ENCODE measurements at places on chromosomes 5 and 9.

DNA sequence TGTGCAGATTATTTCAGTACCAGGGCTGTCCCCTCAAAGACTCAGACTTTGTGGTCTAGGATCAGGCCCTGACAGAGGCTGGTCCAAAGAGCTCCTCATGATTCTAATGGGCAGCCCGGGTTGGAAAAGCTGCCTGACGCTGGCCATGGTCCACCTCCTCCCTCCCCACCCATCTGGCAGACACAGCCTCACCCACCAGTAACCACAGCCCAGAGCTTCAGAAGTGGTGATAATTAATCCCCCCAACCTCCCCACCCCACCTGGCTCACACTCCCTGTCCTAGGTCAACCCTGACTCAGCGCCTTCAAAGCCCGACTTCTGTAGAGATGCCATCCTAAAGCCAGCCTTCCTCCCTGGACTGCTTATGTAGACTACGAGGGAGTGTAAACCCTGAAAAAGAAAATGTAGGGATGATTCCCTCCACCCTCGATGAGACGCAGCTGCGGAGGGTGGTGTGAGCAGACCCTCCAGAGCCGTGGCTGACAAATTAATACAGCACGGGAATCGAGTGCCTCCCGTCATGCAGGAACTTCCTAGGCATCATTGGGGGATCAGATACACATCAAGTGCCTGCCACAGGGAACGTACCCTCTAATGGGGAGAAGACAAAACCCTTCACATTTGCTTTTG lies 7.0 kb downstream of the UBE2QL1 start:
- no peak for DNase-seq

DNA sequence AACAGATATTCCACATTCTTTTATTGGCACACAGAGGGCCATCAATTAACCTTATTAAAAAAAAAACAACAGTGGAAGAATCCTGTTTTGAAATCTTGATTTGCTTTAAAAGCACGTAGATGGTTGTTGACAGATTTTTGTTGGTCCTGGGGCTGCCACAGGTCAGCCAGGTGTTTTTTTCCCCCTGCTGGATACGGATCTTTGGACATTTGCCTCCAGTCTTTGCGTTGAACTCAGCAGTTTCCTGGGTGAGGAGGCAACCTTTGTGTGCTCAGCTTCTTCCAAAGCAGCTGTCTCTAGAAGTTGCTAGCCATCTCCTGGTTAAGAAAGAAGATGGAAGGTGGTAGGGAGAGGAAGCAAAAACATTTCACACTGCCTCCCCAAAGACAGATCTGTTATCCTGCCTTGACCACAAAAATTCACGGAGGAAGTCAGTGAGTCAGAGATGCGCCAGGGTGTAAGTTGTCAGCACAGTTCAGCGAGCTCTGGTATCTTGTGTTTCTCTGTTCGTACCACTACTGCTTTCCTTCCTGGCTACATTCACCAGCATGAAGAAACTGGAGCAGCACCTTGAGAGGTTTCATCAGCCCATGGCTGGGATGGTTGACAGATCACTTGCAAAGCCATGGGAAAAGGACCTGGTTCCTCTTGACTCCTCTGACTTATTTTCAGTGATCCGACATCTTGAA lies 207.3 kb downstream of the ARHGAP26 start:
- DNase-seq: peak; percentile 21

DNA sequence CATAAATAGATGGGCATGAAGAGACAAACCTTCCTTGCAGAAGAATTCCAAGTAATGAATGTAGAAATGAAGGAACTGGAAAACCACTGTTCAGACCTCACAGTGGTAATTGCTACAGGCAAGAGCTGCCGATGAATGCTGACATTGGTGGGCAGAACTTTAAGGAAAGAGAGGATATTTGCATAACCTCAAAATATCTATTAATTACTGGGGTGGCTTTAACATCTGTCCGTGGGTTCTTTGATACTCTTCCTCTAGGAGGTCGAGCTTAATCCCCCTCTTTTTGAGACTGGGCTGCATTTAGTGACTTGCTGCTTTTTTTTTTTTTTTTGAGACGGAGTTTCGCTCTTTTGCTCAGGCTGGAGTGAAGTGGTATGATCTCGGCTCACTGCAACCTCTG lies 34.7 kb downstream of the LAMC3 start:
- no peak for DNase-seq

DNA sequence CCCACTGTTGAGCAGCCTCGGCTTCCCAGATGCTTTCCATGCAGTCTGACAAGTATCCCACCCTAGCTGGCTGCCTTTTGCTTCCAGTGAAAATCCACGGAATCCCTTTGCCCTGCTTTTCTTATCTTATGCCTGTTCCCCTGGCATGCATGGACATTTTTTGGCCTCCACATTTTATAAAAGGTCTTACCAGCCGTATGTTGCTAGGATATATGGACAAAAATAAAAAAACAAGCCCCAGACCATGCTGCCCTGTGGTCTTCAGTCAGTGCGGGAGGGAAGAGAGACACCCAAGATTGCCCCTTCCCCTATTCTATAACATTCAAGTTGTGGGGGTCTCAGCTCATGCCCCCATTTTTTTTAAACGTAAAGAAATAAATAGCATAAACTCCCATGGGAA lies 129.6 kb downstream of the COL23A1 start:
- DNase-seq: no peak

GRCh38 chr5:140260089-140260656 lies 42.7 kb downstream of the PFDN1 start:
- DNase-seq: no peak

GRCh38 chr5:137056676-137057075 lies 442.4 kb downstream of the SPOCK1 start:
- DNase-seq: no peak

DNA sequence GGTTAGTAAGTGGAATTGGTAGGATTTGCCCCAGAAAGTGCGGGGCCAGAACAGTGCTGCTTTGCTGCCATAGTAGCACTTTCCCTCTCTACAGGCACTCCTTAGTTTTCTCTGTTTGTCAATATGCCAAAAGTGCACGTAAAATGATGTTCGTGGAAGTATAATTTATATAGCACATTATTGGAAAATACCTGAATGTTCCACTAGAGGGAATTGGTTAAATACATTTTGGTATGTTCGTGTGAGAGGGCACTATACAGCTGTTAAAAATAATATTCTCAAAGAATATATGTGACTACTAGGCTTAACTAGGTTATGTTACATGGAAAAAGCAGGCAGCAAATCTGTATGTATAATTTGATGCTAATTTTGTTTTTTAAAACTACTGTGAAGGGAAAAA lies 184.0 kb upstream of the GDNF start:
- no peak for DNase-seq

GRCh38 chr5:172488221-172488620 lies 33.9 kb upstream of the SH3PXD2B start:
- DNase-seq: no peak

DNA sequence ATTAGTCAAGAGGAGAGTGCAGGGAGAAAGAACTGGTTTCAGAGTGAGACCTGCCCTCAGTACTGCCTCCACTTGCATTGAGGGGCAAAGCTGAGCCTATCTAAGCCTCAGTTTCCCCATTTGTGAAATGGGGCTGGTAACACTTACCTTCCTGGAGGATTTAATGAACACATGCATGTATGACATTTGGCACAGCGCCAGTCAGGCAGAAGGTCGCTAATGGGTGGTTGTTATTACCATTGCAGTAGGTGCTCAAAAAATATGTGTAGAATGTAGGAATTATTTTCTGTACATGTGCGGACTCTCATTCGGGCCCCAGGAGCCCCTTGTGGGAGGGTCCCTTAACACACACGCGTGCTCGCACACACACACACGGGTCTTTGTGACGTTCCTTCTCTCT lies 10.9 kb downstream of the FAT2 start:
- no peak for DNase-seq

DNA sequence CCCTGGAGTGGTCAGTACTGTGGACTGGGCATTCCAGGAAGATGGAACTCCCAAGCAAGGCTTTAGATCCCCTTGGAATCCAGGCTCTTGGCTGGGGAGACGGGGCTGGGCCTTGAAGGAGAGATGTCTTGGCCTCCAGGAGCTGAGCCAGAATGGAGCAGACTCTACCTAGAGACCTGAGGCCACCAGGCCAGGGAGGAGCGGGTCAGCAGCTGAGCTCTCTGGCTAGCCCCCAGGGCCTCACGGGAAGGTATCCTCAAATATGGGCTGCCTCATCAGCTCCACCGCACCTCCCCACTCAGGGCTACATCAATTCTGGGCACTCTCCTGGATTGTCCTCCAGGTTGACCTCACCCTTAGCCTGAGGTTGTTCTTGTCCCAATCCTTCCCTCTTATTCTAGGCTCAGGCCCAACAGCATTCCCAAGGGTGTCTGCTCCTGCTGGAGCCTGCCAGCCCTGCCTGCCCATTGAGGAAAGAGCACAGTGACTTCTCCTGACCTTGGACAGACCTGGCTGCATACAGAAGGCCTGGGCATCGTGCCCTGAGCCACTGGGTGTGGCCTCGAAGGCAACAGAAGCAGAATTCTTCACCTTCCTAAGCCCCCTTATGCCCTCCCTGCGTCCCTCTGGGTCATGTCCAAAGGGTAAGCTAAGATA lies 3.0 kb upstream of the PDLIM4 start:
- DNase-seq: no peak

GRCh38 chr9:135073741-135074305 lies 13.6 kb upstream of the OLFM1 start:
- DNase-seq: no peak

DNA sequence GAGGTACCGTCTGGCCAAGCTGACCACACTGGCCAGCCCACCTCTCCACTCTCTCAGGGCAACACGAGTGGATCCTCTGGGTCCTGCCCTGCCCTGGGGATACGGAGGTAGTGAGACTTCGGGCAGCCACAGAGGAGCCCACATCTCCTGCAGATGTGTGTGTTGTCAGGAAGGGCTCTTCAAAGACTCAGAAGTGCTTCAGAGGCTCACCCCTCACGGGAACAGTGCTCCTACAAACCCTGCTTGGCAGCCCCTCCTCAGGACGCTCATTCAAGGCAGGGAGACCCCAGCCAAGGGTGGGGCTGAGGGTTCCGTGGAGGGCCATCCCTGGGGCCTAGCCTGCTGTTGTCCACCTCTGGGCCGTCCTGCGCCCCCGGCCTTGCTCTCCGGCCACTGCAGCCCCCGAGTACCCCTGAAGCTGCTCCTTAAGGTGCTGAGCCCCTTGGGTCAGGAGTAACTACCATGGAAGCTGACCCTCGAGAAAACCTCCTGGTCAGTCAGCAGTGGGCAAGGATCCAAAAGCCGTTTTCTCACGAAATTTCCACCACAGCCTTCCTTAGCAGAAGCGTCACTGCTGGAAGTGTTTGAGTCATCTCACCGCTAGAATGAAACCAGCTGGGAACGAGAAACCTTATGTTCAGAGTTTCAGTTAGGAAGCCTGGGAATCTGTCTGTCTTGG lies 23.2 kb upstream of the LRRC14B start:
- no peak for DNase-seq

- no peak for DNase-seq
These were observed 3.0 kb upstream of the HRCT1 start for GRCh38 chr9:35903049-35903448.

GRCh38 chr5:6396836-6397535 lies 18.6 kb upstream of the MED10 start:
- DNase-seq: no peak

- no peak for DNase-seq
These were observed 226.0 kb downstream of the HINT1 start for GRCh38 chr5:130939059-130939458.

DNA sequence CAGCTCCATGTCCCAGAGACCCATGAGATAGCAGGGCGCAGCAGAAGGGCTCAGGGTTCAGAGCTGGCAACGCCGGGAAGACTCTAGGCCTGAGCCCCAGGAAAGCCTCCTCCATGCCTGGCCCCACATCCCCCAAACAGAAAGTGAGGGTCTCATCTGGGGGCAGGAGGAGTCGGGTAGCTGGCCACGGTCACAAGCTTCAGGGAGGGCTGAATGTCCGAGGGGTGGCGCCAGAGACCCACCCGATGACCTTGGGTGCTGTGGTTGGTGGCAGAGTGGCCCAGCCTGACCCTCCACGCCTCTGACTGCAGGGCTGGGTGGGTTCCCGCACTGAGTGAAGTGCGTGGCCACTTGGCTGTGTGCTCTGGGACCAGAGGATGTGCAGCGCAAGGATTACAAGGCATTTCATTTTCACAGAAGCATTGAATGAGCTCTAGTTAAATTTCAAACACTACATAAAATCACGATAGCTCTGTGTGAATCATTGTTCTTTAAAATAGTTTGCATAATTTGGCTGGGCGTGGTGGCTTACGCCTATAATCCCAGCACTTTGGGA lies 3.0 kb downstream of the C8G start:
- DNase-seq: no peak

DNA sequence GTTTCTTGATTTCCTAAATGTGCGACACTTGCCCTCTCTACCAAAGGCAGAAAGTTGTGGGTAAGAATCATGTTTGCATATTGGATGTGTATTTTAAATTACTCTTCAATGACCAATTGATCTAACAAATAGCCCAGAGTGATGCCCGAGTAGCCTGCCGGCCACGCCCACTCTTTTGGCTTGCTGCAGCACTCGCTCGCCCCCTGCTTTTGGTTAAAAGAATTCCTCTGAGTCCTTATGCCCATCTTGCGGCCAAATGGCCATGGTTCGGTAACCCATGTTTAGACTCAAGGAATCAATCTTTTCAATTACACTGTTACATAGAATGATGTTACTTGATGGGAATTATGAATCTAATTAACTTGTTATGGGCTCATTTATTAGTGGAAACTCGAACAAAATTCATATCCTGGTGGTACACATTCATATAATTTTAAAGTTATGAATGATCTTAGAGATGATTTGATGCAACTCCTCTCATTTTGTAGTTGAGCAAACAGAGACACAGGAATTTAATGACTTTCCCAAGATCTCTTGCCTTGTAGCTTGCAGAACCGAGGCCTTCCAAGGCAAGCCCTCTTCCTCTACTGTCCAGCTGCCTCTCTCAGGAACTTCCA lies 36.5 kb downstream of the PPIC start:
- no peak for DNase-seq

DNA sequence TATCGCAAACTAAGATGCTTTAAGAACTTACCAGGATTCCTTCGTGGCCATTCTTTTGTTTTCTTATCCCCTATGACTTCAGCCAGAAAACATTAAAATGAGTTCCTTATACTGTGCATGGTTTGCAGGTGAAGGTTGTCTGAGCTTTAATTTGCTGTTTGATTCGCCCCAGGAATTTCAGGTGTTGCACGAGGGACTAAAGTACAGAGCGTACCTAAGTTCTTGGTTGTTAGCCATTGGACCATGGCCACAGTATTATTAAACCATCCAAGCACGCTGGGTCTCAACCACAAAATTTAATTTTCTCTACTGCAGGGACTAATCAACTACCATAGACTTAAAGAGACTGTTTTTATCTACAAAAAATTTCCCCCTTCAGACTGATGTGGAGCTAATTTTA lies 208.4 kb upstream of the MPDZ start:
- DNase-seq: no peak

GRCh38 chr9:104604801-104605200 lies 626 bp downstream of the OR13C2 start:
- no peak for DNase-seq

- DNase-seq: no peak
These were observed 16.4 kb downstream of the PPP3R2 start for GRCh38 chr9:101578378-101578777.

GRCh38 chr9:105681724-105682123 lies 12.6 kb upstream of the TMEM38B start:
- DNase-seq: no peak

- no peak for DNase-seq
These were observed 132.6 kb downstream of the NSG2 start for GRCh38 chr5:174177976-174178605.

- DNase-seq: no peak
These were observed 106.3 kb upstream of the SPOCK1 start for GRCh38 chr5:137605411-137605810.

GRCh38 chr5:135584918-135585317 lies 6.1 kb upstream of the CXCL14 start:
- no peak for DNase-seq
